ENCODE measurements at places on chromosomes 1 and 21. TPM values are rescaled to one million over a fixed set of nuclear protein-coding genes. Genes with fewer than 3 reads are reported as not detected.

Gene SLC6A9
- 6.1 TPM for total RNA-seq

Gene SMIM34
- not detected for total RNA-seq

Gene OR2T33
- total RNA-seq, result not detected

Gene HPDL
- 0.74 TPM for total RNA-seq

DNA sequence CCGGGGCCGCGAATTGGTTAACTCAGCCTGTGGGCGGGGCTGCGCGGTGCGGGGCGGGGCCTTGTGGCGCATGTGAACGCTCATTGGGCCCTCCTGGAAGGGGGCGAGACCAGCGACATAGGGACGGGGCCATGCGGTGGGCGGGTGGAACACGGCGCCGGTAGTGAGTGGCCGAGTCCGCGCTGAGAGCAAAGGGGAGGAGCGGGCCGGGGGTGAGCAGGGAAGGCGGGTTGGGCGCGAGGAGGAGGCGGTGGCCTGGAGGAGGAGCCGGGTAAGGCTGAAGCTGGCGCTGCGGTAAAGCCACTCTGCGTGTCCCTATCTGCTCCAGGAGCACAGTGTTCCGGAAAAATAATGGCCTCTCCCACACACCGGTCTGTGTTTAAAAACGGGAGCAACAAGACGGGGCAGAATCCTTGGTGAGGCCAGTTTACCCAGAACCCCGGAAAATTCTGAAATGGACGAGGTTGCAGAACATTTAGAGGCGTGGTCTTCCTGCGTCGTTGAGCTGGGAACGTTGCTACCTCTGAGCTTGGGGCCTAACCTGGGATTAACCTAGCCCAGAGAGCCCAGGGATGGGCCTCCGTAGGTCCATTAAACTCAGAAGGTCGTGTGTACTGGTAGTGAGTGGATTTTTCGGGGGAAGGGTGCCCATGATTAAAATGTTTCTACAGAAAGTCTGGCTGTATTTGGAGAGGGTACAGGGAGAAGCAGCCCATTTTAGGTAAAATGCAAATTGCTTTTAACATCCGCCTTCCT is 532 bp upstream of the CTNNBIP1 start:
- DNase-seq, result peak; percentile 95

DNA sequence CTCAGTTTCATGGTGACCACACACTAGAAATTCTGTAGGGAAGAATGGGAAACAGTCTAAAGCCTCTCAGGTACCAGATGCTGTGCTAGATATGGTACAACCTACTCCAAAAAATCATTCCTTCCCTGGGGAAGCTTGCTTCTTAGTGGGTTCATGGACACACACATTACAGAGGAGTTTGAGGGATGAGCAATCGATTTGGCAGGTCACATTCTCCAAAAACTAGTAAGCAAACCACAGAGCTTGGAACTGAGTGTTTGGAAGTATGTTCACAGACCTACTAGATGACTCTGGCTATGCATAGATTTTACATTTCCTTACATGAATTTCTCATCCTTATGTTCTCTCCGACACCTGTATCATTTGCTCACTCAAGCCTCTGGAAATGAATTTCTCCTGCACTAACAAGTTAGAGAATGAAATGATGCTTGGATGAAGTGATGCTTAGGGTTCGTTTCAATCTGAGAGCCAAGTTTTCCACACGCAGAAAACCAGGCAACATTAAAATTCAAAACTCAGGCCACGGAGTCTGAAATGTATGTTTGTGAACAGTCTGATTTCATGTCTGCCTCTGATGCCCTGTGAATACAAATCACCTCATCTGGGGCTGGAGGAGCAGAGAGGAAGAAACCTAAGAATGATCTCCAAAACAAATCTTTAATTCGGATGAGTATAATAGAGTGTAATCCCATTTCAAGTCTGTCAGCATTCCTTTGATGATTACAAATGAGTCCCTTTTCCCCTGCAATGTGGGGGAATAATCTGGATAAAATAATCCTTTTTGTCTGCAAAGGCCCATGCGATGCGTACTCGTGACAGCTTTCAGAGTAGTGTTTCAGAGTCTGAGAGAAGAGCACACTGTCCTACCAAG is 11.0 kb downstream of the EVA1C start:
- no peak for DNase-seq

- DNase-seq, result no peak
Measured at GRCh38 chr1:13510499-13510898, 3.3 kb downstream of the LRRC38 start.

DNA sequence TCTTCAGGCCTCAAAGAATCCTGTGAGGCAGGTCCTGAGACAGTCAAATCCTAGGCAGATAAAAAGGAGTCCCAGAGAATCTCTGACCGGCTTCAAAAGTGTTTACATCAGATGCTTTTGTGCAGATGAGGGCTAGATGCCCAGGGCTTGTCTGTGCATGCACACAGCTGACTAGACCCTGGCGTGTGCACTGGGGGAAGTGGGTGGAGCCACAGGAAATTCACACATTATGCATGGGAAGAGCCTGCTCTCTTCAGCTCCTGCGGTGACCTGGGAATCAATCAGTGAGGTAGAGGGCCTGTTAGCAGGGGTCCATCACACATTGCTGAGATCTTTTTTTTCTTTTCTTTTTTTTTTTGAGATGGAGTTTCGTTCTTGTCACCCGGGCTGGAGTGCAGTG is 36.6 kb upstream of the NHLH2 start:
- peak; percentile 5 for DNase-seq

- DNase-seq, result no peak
Measured at GRCh38 chr1:191582169-191582568, 576.1 kb upstream of the RGS18 start.

DNA sequence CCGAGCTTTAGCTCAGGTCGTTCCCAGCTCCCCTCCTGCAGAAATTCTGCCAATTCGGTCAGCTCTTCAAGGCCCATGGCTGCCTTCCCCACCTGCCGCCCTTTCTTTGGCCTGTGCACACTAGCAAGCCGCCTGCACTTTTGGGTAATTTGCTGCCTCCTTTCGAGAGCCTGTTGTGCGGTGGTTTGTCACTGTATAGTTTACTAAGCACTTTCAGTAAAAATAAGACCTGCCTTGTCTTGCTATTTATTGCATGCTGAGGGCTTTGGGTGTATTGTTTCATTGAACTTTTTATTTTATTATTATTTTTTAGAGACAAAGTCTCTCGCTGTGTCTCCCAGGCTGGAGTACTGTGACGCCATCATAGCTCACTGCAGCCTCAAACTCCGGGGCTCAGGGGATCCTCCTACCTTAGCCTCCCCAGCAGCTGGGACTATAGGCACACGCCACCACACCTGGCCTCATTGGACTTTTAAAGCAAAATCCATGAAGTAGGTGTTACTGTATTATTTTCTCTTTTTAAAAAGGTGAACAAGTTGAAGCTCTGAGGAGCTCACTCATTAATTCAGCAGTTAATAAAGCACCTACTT is 1.1 kb upstream of the FABP3 start:
- DNase-seq, result no peak

GRCh38 chr1:4603295-4604110 is 50.9 kb upstream of the AJAP1 start:
- no peak for DNase-seq

DNA sequence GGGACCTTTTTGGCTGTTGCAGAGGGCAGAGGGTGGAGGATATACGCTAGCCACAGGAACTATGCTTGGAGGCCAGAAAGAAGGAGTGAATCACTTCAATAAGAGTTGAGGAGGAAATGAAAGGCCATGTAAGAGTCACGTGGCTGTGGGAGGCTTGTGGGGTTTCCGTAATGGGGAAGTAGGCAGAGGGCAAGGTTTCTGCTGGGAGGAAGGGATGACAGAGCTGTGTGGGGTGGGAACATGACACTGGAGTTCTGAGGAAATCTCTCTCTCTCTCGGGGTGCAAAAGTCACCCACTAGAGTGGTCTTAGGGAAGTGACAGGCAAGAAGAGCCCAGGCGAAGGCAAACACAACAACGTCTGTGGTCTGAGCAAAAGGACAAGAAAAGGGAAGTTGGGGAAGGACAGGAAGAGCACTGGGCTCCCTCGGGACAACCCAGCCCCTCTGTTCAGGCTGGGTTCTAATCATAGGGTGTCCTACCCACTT is 3.9 kb upstream of the CD1C start:
- DNase-seq, result no peak

DNA sequence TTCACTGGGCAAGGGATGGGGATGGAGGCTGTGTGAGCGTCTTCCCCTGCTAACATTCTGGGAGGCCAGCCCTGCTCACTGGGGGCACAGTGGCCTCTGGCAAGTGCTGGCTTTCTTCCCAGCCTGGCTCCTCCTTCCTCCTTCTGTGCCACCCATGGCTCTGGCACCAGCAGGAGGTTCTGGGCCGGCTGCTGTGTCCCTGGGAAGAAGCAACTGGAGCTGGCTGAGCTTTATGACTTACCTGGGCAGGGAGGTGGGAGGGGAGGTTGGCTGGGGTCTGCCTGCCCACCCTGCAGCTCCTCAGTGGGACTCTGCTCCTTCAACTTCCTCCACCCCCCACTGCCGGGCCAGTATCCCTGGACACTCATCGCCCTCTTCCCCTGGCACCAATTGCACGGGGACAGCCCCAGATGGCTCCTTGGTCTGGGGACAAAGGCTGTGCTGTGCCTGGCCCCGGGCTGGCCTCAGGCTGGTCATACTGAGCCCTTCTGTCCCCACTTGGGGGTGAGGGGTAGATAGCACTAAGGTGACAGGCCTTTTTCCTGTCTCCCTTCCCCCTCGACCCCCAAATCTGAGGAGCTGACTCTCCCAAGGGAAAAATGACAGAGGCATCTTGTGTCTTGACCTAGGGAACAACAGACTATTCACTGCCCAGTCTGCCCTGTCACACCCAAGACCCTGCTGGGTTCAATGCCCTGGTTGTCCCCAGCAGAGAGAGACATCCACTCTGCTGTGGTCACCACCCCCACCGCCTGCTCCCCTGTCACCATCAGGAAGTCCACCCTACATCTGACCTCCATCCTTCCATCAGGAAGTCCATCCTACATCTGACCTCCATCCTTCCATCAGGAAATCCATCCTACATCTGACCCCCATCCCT is 14.4 kb downstream of the CDK18 start:
- DNase-seq, result no peak

DNA sequence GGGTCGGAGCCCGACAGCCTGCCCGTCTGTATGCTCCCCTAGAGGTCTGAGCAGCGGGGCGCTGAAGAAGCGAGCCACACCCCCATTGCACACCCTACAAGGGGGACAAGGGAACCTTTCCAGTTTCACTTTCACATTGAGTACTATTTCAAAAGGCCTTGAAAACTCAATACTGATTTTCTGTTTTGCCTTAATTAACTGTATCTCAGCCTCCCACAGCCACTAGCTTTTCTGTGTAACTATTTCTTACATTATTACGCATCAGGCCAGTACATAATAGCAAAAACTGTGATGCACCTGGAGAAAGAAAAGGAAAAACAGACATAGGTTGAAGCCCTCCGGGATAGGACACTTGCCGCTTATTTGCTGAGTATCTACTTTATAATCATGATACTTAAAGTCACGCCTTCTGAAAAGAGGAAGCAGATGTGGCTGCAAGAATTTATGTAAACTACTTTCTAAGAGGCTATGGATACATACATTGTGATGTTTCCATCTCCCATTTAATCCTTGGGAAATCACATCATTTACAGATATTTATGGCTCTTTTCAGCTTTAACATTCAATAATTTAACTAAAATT is 1719.5 kb downstream of the MRPL39 start:
- DNase-seq, result no peak

GRCh38 chr1:99788896-99789295 is 22.5 kb upstream of the FRRS1 start:
- no peak for DNase-seq

GRCh38 chr1:41314376-41315145 is 46.7 kb upstream of the FOXO6 start:
- no peak for DNase-seq

- no peak for DNase-seq
Measured at GRCh38 chr21:36246080-36246631, 73.8 kb upstream of the MORC3 start.

GRCh38 chr1:9872430-9873165 is 37.5 kb downstream of the CTNNBIP1 start:
- no peak for DNase-seq

DNA sequence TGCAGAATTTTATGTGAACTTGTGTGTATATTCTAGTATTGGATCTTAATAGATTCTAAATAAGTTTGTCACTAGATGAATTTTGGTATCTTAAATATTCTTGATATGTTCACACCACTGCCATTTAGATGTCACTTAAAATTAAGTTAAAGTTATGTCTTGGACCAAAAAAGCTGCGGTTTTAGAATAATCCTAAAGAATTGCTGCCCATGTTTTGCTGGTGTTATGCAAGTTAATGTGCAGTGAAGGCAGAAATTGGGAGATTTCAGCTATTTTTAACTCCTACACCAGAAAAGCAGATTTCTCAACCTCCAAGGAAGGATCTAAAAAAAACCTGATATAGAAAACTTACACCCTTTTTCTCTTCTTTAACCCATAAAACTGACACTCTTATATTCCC is 757 bp downstream of the ACADM start:
- no peak for DNase-seq

DNA sequence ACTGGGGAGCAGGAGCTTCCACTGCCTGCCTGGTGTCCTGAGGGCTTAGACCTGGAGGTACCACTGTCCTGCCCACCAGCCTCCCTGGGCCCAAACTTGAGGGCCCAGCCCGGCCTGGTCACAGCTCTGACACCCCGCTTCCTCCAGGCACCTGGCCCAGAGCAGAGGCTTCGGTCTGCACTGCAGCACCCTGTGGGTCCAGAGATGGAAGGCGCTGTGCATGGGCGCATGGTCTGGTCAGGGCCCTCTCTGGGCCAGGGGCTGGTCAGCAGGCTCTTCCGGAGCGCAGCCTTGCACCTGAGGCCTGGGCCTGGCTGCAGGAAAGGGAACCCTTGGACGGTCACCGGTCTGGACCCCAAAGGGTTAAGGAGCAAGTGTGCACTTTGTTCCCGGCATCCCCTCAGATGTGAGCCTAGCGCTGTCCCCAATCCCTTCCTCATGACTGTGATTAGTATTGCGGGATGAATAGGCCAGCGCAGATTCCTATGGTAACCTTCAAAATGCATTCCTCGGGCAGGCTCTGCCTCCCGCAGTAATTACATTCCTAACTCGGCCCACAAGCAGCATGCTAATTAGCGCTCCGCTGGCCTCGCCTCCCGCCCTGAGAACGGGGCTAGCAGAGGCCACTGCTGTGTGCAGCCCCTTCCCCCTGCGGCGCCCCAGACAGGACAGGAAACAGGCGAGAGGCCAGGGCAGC is 36.3 kb downstream of the PRDM16 start:
- DNase-seq, result no peak
